ENCODE measurements at places on chromosomes 2 and 18.

DNA sequence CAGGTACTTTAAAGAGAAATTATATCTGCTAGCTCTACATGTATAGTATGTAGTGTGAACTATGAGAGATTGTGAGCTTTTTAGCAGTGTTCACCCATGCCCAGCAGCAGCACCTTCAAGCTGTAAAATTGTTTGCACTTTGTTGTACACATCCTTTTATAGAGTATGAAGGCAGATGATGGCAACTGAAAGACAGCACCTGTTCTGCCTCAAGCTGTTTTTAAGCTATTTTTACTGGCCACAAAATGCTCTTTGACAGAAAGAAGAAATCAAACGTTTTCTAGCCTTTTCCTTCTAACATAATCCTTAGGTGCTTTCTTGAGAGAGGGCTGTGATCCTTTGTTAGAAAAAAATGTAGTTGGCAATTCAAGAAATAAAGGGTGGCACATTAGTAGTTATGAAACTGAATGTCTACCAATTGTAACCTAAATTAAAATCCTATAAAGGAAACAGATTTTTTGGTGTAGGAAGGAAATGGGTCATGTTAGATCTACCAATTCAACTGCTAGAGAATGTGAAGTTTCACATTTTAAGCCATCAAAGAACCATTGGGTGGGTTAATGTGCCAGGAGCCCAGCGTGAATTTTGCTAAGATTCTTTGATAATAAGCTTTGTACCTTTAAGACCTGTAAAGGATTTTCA, 59.5 kb downstream of the R3HDM1 start:
- DNase-seq = no peak

DNA sequence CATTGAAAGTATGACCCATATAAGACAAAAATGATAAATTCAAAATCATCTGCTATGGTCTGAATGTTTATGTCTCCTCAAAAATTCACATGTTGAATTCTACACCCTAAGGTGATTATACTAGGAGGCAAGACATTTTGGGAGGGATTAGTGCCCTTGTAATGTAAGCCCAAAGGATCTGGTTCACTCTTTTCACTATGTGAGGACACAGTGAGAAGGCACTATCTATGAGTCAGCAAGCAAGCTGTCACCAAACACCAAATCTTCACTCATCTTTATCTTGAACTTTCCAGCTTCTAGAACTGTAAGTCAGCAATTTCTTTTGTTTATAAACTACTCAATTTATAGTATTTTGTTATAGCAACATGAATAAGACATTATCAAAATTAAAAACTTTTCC, 284.7 kb upstream of the ZC3H15 start:
- no peak for DNase-seq

- DNase-seq = no peak
Measured at GRCh38 chr18:55509631-55510324, 78.2 kb downstream of the TCF4 start.

DNA sequence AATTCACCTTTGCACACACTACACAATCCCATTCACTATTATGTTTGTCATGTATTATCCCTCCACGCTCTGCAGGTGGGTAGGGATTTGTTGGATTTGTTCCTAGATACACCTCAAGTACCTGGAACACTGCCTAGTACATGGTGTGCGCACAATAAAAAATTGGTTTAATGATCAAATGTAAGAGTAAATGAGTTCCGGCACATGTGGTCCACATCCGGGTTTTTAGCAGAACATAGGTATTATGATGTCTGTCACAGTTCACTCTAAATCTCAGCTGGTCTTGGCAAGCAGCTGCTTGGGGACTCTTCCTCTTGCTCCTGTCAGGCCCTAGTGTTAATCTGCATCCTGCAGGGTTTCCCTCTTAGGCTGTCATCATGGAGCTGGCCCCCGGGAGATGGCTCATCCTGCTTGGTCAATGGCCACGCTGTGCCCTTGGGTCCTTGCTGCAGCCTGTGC, 21.8 kb upstream of the IL1R1 start:
- no peak for DNase-seq

All from hypothalamus (tissue), 51 donors.